Fibroblast of the aortic adventitia (primary cell): ENCODE measurements at places on chromosomes 4 and X. TPM values are rescaled to one million over a fixed set of nuclear protein-coding genes. Genes with fewer than 3 reads are reported as not detected.
A peak's percentile ranks its signal among the peaks of the same experiment; 100 is the strongest.

EFHC2 gene
- 0.45 and 0.49 TPM in 2 replicates for total RNA-seq

CLDN22 gene
- total RNA-seq: under 0.01 TPM in 1 of 2 replicates, not detected in the other

WDFY3 gene
- total RNA-seq: 26.8 and 86.9 TPM in 2 replicates

RAB40A gene
- total RNA-seq: 0.27 and 0.57 TPM in 2 replicates

AGTR2 gene
- not detected in 2 replicates for total RNA-seq

SERTM2 gene
- total RNA-seq: not detected in 2 replicates

DNA sequence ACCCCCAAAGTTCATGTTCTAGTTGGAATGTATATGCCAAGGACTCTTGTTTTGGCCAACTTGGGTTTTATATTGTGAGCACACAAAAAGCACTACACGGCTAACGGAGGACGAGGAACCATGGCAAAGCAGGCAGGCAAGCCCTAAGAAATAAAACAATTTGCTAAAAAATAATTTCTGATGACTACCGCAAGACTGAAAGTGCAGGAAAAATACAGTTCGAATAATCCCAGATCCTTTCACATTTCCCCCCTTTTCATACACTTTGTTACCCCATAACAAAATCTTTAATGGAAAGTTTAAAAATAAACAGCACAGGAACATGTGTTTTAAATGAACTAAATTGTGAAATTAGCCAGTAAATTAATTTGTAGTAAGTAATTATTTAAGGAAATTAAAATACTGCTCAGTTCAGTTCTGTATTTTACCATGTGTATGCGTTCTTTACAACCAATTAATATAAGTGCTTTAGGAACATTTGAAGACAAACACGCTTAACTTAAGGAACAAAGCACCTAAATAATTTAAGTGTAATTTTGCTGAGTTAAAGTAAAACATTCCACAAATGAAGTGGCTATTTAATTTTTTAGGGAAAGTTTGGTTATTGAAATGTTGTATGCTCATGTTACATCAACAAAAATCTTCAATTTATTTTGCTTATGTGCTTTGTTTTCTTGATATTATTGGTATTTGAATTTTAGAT, 12.4 kb upstream of the PITX2 start:
- no peak for DNase-seq

- no peak for DNase-seq
Observed at GRCh38 chr4:146369446-146369845, 152.3 kb downstream of the SLC10A7 start.

DNA sequence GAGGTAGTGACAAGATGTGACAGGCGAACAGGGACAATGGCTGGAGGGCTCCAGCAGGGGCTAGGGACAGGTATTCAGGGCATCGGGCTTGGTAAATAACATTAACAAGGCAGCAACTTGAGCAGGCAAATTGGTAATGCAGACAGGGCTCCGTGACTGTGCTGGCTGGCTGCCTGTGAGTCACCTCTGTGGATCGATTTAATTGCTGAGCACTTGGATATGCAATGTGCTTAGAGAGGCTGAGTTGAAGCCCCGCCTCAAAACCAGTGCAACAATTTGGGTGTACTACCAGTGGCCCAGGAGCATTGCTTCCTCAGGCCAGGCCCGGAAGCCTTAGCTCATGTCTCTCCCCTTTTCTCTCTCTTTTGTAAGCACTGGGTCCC, 19.5 kb downstream of the CNGA2 start:
- peak; percentile 70 for DNase-seq

DNA sequence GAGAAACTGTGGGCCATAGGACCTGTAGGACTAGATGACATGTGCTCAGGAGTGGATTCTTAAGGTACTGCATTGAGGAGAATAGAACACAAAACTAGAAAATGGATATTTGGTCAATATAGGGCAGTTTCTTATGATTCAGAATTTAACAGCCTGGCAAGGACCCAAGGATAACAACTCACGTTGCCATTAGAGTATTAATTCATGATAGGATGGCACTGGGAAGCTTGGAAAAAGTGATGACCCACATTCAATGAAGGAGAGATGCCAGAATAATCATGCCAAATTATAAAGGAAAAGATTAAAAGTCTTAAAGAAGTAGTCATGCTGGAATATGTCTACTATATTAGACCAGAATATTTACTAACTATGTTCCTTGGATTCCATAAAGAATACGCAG, 594.5 kb downstream of the ANKRD50 start:
- DNase-seq: peak; percentile 26

GRCh38 chr4:182643801-182644682, 273.1 kb downstream of the DCTD start:
- peak; percentile 86 for DNase-seq

- DNase-seq: no peak
Observed at GRCh38 chrX:140317462-140317861, 187.4 kb downstream of the SOX3 start.

DNA sequence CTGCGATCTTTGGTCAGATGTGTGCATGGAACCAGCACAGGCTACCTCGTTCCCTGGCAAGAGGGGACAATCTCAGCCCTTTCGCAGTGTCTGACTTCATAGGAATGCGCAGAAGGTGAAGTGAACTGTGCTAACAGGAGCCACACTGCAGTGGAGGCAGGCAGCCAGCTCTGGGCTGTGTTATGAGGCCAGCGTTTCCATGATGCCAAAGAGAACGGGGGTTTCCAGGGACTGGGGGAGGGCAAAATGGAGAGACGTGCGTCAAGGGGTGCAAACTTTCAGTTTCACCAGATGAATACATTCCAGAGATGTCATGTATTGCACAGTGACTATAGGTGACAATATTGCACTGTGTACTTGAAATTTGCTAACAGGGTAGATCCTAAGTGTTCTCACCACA, 30.4 kb downstream of the CLDN34 start:
- DNase-seq: no peak

- DNase-seq: peak; percentile 17
Observed at GRCh38 chr4:76515975-76516843, 81.2 kb downstream of the SHROOM3 start.

- DNase-seq: no peak
Observed at GRCh38 chr4:54745031-54745770, 87.4 kb downstream of the KIT start.

DNA sequence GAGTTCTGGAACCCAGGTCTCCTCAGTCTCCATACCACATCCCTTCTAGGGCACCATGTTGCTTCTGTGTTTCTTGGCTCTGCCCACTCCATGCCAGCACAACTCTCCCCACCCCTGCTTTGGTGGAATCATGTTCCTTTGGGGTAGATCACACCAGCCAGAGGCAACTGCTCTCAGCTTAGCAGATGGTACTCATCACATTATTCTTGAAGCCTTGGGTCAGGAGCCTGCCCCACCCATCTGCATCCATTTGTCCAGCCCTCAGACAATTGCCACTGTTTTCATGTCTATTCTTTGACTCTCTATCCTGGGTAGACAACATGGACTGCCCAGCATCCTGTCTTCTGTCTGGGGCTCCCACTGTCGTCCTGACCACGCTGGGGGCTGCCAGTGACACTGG, 147.6 kb downstream of the PTTG2 start:
- peak; percentile 11 for DNase-seq

GRCh38 chr4:169925678-169926077, 100.5 kb downstream of the MFAP3L start:
- peak; percentile 7 for DNase-seq
